ENCODE measurements at places on chromosomes 5 and 9.

- DNase-seq = no peak
Observed at GRCh38 chr5:11785771-11786352, 118.4 kb downstream of the CTNND2 start.

- DNase-seq = no peak
Observed at GRCh38 chr5:108617467-108618435, 129.9 kb upstream of the FER start.

DNA sequence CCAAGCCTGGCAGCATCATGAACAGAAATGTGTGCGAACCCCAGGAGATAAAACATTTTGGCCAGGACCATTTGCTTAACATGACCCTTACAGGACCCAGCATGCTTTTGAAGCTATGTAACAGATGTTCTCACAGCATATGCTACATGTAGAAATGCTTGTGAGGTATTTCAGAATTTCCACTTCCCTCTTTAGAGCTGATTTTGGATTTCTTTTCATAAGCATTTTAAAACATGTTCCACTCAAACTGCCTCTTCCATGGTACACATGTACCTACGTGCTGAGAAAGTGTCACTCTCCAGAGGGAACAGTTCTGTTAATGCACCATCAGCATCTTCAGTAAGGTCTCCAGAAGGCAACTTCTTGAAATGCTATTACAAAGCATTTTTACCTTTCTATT, 15.7 kb upstream of the TSSK1B start:
- no peak for DNase-seq

- no peak for DNase-seq
Observed at GRCh38 chr9:4859035-4859434, 66.3 kb downstream of the RCL1 start.

DNA sequence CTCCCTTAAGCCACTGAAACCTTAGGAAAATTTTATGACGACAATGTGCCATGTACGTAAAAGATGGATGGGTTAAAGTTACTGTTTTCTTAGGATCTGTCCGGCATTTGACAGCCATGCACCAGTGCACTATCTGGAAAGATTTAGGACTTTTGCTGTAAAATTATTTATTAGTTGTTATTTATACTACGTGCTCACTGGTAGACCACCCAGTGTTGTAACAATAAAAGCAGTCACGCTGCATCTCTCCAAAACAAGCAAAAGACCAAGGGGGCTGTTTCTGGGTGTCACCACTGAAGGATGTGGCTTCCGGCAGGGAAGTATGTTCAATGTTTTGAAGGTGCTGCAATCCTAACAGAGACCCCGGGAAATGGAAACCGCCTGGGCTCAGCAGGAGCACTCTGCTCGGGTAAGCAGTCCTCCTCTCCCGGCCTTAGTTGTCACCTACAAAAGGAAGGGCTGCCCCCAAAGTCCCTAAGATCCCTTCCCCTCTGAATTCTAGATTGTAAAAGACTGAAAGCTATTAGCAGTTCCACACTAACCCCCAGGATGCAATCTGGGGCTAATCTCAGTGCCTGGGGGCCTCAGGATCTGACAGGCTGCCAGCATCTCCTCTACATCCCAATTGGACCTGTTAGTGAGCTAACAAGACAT, 38.6 kb downstream of the SAXO1 start:
- no peak for DNase-seq

DNA sequence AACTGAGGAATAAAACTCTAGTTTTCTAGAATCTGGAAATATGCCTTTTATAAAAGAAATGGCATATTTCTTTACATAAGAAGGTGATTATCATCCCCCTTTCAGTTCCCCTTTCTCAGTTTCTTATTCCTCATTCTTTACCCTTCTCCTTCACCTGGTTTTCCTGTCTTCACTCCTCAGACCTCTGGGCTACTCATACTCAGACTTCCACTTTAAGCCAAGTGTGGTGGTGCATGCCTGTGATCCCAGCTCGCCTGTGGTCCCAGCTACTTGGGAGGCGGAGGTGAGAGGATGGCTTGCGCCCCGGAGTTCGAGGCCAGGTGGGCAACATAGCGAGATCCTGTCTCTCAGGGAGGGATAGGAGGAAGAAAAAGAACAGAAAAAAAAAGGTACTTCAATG, 57.2 kb downstream of the RANBP6 start:
- no peak for DNase-seq

DNA sequence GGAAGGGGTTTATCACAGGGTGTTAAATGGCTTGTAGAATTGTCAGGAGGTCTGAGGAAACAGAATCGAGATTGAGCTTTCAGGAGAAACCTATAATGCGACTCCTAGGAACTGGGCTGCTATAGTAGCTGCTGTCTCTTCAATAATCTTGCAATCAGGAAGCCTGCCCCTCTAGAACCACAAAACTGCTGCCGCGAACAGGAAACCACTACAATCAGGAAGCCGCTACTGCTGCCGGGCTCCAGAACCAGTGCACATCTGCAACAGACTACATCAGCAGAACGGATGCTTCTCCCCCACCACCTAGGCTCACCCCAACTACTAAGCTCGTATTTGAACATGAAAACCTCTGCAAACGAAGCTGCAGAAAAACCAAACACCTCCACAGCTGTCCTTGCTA, 31.6 kb downstream of the TNFSF8 start:
- no peak for DNase-seq

DNA sequence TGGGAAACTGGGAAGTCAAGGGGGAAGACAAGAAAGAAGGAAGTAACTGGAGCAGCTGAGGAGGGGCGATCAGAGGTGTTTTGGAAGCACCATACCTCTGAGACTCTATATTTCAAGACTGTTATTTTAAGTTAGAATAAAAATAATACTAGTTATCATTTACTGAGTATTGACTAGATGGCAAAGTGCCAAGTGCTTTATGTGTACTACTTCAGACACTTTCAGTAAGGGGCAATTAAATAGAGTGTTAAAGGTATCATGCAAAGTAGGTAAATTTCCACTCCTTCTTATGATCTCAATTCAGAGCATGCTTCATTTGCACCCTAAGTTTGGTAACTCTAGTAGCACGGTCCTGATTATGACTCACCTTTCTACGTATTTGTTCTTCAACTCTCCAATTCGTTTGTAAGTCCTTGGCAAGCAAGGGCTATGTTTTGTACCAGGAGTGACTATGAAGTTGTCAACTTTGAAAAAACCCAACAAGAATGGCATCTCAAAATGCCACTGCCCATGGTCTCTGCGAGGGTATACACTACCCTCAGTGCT, 152.4 kb upstream of the RAPGEF1 start:
- no peak for DNase-seq

- no peak for DNase-seq
Observed at GRCh38 chr9:35834260-35835215, 5.5 kb downstream of the TMEM8B start.

GRCh38 chr5:68315679-68316271, 100.2 kb downstream of the PIK3R1 start:
- DNase-seq = no peak

DNA sequence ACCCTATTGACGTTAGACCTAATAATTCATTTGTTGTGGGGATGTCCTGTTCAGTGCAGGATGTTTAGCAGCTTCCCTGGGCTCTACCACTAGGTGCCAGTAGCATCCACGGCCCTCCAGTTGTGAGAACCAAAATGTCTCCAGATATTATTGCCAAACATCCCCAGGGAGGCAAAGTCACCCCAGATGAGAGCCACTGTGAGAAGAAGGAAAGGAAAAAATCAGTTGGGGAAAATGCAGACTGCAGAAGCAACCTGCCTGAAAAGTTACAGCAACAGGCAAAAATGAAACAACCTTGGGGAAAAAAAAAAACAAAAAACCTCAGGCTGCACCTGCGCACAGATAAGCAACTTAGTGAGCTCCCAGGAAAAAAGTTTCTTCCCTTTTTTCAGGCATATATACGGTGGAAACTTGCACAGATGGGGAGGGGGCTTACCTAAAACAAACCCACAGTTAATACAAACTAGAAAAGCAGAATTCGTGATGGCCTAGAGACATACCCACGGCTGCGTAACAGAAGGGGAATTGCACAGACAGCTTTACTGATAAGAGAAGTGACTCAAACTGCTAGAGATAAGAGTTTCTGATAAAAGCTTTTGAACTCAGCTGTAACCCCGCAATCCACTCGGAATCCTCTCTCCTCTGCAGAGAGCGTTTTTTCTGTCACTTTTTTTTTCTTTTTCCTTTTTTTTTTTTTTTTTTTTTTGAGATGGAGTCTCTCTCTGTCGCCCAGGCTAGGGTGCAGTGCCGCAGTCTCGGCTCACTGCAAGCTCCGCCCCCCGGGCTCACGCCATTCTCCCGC, 29.8 kb upstream of the FBP1 start:
- peak; percentile 23 for DNase-seq

DNA sequence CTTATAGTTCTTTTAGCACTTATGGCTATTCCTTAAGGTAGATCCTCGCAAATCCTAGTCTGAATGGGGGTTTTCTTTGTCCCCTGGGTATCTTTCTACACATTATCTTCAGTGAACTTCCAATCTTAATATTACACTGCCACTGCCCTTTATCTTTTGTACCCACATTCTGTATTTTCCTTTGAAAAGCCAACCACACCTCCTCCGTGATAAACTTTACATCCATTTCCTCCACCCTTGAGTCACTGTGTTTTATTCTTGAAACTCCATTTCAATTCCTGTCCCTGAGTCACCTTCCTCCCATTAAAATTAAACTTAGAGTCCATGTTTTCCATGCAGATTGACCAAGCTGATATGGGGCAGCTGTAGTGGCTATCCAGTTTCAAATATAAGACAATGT, 43.2 kb upstream of the RICTOR start:
- no peak for DNase-seq

- no peak for DNase-seq
Observed at GRCh38 chr9:2524601-2525000, 97.0 kb upstream of the VLDLR start.

DNA sequence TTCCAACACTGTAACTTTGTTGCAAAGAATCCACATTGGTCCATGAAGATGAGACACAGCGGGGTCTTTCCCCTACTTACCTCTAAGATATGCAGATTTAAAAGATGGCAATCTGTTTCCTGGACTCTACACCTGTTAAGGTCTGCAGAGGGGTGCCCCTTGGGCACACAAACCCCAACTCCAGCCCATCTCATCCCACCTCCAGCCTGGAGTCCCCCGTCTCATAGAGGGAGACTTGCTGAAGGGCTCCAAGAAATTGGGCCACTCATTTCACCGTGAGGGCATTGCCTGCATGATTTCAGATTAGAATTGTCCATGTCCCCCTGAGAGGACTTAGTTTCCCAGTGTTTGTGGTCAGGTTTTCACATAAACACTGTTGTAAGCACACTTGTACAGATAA, 365.7 kb downstream of the IRX2 start:
- no peak for DNase-seq

DNA sequence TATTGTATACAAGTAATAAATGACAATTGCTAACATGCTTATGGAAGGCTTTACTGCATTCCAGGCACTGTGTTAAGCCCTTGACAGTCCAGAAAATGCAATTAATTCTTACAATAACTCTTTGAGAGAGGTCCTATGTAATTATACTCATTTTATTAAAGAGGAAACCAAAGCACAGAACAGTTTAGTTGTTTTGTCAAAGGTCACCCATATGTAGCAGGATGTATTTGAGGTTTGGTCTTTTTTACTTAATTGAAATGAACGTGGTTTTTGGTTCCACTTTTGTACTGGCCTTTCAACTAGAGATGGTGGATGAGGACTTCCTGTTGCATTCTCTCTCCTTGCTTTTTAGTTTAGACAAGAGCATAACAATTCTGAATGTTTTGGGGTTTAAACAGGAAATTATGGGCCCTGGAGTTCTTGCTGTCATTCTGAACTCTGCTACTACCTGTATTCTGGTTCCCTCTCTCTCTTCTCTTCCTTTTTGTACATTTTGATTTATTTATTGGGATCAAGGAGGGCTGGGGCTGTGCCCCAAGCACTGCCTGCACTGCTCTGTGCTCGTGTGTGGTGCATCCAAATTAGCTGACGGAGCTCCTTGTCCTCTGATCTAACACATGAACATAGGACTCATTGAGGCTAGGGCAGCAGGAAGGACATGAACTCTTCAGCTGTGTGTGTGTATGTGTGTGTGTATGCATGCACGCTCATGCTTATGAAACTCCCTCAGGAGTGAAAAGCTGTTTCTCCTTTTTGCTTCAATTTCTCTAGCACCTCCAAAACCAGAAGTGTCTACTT, 47.4 kb downstream of the SLC28A3 start:
- DNase-seq = no peak

DNA sequence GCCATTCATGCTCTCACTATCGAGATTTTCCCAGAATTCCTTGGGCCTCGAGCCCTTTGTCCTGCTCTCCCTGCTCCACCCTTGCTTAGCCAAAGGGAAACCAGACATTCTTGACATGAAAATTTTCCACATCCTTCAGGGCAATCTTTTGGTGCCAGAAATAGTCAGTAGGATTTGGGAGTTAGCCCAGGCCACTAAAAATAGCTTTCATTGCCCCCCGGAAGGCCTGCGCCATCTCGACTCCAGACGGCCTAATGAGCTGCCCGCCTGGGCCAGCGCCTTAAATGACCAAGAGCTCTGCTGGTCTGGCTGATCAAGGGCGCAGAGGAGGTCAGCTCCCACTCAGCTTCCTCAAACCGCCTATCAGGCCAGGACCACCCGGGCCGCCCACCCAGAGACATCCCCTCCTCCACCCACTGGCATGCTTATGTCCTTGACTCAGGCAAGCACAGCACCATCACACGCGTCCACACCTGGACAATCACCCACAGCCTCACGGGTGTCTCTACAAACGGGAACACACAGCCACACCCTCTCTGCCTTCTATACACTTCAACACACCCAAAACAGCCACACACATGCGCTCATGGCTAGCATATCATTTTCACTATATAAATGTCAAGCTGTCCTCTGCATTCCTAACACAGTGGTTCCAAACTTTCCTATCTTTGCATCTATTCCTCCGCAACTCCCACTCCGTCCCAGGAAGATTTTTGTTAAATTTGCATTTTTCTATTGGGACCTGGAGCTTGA, 20.9 kb downstream of the DUSP1 start:
- no peak for DNase-seq

DNA sequence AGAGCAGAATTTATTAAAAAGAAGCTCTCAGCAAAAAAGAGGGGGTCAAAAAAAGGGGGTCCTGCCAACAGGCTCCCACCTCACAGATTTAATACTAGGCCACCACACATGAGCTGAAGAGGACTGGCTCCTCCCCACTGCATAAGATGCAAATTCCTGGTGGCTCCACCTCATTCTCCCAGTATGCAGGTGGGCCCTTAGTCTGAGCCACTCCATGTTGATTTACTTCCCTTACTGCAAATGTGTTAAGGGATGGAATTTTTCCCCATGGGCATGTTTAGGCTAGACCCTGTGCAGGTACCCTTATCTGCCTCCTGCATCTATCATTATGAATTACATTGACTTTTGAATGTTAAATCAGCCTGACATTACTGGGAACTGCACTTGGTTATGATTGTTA, 82.9 kb downstream of the ISOC1 start:
- no peak for DNase-seq

DNA sequence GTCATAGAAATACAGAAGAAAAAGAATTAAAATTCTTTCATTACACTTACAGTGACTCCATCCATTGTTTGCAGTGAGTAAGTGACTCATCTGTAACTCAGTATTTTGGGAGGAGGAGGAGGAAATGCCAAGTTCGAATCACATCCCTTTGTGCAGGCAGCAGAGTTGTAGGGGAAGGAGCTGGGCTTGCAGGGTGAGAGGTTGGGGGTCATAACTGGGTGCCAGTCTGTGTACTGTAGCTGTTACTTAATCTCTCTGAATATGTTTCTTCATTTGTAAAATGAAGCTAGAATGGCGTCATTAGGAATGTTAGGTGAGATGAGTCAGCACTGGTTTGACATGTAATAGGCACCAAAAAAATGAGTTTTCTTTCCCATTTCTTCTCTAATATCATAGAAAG, 235.7 kb upstream of the ADAMTSL1 start:
- no peak for DNase-seq

All from NCI-H1930 (cell line).